Type B pancreatic cell (in vitro differentiated cells): ENCODE measurements at places on chromosomes 1 and 21.
A peak's percentile ranks its signal among the peaks of the same experiment; 100 is the strongest.

DNA sequence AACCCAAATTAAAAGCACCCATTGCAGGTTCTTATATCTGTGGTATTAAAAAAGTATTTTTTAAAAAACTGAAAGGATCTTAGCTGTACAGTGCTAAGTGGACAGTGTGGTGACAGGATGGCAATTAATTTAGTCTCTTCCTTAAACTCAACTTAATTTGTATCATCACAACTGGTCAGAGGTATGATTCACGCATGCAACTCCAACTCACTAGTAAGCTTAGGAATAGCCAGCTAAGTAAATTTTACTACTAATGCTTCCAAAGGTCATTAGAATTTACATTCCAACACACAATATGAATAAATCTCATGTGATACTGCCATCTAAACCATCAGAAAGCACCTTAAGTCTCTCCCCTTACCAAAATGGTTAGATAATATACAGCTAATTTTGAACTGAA, 35.4 kb downstream of the ENAH start:
- H3K27ac ChIP-seq = peak overlapping the region; percentile 35
- DNase-seq = no peak
- peaks cover 26% of the 10 kb centered on the region for H3K4me1 ChIP-seq
- H3K36me3 ChIP-seq = peaks cover 18% of the 10 kb centered on the region

GRCh38 chr1:118488787-118489186, 303.8 kb upstream of the SPAG17 start:
- no peak overlapping the region for H3K4me3 ChIP-seq
- DNase-seq = no peak
- no peak overlapping the region for H3K27ac ChIP-seq

DNA sequence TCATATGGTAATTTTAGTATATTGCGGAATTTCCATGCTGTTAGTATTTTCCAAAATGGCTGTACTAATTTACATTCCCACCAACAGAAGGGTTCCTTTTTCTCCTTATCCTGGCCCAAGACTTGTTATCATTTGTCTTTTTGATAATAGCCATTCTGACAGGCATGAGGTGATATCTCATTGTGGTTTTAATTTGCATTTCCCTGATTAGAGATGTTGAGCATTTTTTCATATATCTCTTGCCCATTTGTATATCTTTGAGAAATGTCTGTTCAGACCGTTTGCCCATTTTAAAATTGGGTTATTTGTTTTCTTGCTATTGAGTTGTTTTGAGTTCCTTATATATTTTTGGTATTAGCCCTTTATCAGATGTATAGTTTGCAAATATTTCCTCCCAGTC, 14.0 kb downstream of the CAPZA1 start:
- peaks cover 25% of the 10 kb centered on the region for H3K36me3 ChIP-seq

GRCh38 chr1:246647113-246647512, 77.1 kb upstream of the SCCPDH start:
- no peak overlapping the region for H3K4me3 ChIP-seq
- peaks cover 29% of the 10 kb centered on the region for H3K36me3 ChIP-seq
- no peaks in the 10 kb centered on the region for H3K4me1 ChIP-seq
- no peak overlapping the region for H3K27ac ChIP-seq

- DNase-seq = no peak
- H3K27ac ChIP-seq = peak overlapping the region; percentile 98
- H3K36me3 ChIP-seq = peaks cover 10% of the 10 kb centered on the region
Measured at GRCh38 chr1:207049514-207049913, 1.5 kb downstream of the YOD1 start.
